GM12892 (cell line): ENCODE measurements at places on chromosomes 5 and 9.

- DNase-seq, result no peak
These were observed 585.2 kb upstream of the TUSC1 start for GRCh38 chr9:26263478-26263877.

GRCh38 chr9:131323629-131324028, 34.1 kb downstream of the PLPP7 start:
- no peak for DNase-seq

- peak; percentile 40 for DNase-seq
These were observed 1.3 kb downstream of the SEMA5A start for GRCh38 chr5:9544502-9545135.

DNA sequence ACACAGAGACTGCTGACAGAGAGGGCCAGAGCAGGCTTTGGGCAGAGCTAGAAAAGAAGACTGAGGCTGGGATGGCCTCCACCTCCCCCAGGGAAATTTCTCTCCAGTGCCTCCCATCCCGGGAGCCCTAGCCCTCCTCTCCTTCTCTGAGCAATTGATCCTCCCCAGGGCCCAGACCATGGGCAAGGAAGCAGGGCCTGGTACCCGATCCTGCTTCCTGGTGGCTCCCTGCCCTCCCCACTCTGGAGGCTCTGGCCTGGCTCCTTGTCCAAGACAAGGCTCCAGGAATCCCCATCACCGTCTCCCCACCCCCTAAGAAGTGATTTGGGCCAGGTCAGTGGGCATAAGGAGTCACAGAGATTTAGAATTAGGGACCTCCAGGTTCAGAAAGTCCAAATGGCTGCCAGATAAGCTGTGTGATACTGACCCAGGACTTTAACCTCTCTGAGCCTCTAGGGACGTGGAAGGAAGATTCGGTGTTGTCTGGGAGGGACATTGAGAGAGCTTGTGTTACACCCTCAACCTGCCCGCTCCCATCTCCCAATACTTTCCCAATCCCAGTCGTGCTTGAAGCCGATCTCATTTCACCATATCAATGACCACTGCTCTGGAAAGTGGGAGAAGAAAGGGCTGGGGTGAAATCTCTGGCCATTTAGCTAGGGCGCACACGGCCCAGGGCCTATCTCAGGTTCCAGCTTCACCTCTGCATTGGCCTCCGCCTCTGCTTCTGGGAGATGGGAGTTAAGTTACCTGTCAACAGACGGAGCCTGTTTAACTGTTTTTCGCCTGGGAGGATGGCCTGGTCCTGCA, 25.8 kb upstream of the KIF12 start:
- no peak for DNase-seq

DNA sequence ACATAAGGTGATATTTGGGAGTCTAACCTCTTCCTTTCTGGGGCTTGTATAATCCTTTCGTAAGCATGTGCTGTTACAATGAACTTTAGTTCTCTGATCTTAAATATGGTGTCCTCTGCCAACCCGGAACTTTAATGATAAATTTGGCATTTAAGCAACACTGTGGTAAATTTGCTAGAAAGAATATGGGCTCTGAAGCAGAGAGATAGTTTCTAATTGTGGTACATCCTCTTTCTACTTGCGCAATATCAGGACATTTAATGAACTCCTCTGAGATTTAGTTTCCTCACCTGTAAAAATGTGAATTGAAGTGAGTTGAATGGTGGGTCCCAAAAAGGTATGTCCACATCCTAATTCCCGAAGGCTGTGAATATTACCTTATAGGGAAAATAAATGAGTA, 364.7 kb downstream of the CAAP1 start:
- no peak for DNase-seq

GRCh38 chr5:181189363-181189961, 15.5 kb downstream of the TRIM7 start:
- DNase-seq, result no peak

- DNase-seq, result no peak
These were observed 150.4 kb upstream of the IER5L start for GRCh38 chr9:129328355-129329042.

DNA sequence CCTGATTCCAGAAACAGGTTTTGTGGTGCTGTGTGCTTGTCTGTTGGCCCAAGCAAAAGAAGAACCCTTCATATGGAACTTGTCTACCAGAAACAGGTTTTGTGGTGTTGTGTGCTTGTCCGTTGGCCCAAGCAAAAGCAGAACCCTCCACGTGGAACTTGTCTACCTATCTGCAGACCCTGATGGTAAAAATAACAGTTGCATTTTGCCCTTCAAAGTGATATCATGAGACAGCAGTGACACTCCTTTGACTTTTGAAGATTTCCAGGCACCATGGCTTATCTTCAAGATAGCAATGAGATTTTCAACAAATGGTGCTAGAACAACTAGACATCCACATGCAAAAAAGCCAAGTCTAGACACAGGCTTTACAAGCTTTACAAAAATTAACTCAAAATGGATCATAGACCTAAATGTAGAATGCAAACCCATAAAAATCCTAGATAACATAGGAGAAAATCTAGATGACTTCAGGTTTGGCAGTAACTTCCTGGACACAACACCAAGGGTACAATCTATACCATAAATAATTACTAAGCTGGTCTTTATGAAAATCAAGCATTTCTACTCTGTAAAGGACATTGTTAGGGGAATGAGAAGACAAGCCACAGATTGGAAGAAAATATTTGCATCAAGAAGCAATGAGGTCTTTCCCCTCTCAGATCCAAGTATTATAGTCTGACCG, 16.8 kb downstream of the MACROH2A1 start:
- no peak for DNase-seq

GRCh38 chr5:65927503-65928321, 1.3 kb downstream of the ERBIN start:
- no peak for DNase-seq

GRCh38 chr9:6811436-6811835, 53.7 kb downstream of the KDM4C start:
- DNase-seq, result no peak

DNA sequence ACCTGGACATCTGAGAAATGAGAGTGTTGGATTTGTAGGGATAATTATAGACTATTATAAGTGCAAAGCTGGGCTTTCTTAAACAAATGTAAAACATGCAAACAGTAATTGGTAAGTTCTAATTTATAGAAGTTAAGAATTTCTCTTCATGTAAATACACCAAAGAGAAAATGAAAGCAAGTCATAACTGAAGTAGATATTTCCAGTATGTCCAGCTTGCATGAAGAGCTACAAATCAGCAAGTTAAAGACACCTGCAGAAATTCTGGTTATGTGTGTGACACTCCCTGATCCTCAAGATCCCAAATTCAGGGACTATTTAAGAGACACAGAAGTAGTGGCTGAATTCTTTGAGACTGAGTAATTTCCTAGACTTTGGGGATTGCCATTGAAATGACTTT, 308.9 kb downstream of the TLE4 start:
- DNase-seq, result no peak

DNA sequence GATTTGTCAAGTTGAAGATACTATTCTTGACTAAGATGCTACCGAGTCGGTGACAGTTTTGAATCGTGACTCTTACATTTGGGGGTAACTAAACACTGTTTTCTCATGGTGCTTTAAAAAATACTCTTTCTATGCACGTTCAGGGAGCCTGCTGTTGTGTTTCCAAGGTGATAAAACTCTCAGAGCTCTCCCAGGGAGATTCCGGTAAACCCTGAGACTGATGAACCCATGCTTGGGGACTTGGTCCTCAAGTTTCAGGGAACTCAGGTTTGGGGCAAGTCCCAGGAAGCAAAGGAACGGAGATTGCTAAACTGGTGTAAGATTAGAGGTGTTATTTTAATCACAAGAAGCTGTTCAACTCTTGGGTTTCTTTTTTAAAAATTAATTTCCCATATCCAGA, 1.4 kb downstream of the GDA start:
- DNase-seq, result no peak

- DNase-seq, result no peak
These were observed 16.3 kb downstream of the TMEM38B start for GRCh38 chr9:105710638-105711037.
